ENCODE measurements at places on chromosomes 1 and 21.
A peak's percentile ranks its signal among the peaks of the same experiment; 100 is the strongest.

DNA sequence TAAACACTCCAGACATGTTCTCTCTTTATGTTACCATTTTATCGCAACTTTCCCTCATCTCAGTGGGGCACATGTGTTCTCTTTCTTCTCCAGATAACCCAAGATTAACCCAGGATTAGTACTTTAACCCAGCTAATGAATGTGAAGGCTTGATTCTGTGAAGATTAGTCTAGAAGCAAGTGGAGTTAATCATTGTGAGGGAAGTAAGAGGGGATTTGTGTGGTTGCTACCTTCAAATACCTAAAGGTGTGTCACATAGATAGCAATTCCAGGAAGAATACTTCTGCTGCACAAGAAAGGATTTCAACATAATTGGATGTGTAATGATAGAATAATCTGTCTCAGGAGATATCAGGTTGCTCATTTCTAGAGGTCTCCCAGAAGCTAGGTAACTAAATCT lies 327.1 kb downstream of the PBX1 start:
- DNase-seq: no peak

- no peak for DNase-seq
These were observed 47.9 kb downstream of the C4BPA start for GRCh38 chr1:207151920-207152319.

DNA sequence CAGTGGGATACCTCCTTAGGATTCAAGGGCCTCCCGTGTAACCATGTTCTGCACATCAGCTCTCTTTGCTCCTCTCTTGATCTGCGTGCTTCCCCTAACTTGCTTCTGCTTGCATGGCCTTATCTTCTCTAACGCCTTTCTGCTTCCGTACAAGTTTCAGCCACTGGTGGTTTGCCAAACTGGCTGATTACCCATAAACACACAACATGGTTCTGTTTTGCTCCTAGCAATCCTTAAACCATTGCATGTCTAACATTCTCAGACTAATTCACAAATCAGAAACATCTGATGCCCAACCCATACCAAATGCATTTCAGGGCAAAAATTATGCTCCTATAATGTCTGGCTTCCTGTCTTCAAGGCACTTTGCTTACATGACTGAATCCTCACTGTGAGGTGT lies 166.4 kb downstream of the PBX1 start:
- DNase-seq: no peak

DNA sequence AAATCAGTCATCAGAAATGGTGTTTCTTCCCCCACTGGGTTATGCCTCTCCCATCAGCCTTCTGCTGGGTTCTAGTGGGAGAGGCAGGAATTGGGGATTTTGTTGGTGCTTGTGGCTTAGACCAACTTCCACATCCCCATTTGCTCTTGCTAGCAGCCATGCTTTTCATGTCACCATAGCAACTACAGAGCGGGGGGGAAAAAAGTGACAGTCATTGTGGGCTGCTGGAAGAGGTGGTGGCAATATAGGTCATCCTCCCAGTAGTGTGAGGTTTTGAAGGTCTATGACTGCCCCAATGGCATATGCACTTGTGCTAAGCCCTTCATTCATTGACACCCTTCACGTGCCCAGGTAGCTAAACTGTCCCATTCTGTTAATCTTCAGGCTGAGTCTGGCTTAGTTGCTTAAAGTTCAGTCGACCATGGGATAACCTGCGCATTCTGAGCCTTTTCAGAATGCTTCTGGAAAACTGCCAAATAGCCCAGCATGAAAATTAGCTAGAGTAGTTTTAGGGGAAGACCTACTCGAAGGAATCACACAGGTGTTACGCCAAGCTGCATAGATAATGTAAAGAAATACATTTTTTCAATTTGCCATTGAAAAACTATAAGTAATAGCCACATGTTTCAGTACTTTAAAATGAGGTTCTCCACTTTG lies 53.7 kb upstream of the ZNF326 start:
- no peak for DNase-seq

DNA sequence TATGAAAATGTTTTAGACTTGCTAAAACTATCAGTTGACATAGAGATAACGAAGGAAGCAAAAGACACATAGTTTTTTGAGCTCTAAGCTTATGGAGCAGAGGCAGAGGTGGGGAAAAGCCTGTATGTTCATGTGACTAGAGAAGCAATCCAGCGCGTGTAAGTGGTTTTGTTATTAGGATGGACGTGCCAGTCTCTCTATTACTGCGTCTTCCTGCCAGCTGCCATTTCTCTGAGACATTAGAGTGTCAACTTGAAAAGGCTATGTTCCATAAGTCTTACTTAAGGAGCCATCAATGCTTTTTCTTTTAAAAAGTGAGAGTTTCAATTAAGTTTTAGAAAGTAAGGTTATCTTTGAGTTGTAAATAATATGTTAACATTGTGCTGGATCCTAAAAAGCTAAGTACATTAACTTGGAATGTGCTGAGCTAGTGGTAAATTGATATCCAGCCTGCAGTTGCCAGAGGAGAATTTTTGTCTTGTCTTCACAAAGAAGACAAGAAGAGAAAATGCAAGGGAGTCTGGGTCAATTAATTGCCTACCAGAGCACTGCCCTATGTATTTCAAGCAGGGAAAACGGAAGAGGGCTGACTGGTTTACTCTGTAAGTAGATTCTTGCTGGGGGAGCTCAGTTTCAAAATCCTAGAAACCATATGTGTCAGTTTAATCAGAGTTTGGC lies 161.8 kb upstream of the B3GALT2 start:
- DNase-seq: no peak

- no peak for DNase-seq
These were observed 23.8 kb downstream of the SEC16B start for GRCh38 chr1:177945943-177946650.

- DNase-seq: no peak
These were observed 217.5 kb downstream of the CAMTA1 start for GRCh38 chr1:7002728-7003127.

DNA sequence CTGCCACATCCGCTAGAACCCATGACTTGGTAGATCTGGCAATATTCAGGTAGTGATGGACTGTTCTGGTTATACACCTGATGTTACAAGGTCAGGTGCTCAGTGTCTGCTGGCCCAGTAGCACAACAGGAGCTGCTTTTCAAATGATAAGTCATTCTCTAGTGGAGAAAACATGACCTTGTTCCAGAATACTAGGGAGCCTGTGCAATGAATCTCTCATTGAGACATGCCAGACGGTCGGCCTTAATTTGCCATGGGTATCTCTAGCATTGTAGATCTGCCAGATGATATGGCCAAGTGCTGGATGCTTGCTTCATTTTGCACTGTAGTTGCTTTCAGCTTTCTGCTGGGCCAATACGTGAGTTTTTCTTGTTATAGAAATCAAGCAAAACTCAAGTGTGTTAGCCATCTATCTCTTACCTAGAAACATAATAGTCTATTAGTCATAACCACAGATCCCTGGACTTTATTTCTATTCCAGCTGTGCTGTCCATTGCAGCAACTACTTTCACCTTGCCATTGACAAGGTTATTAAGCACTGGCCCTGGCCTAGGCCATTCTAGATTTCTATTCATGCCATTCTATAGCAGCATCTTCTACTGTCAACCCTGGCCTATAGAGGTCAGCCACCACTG lies 13.9 kb upstream of the CENPF start:
- DNase-seq: no peak

GRCh38 chr21:33080376-33080775 lies 10.4 kb downstream of the OLIG1 start:
- no peak for DNase-seq

DNA sequence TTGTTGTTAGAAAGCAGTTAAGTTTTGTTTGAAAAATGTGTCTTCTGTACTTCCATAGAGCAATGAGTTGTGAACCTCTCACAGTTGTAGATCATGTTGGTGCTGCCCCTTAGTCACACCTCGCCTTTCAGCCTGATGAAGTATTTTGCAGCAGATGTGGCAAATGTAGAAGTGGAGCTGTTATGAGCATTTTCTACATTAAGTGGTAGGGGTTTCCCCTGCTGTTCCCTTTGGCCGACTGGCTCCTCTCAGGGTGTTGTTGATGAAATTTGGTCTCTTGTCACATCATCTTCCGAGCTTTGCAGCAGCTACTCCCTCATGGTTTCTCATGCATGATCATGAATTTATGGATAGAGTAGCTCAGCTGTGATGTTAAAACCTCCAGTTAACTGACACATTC lies 33.6 kb upstream of the DENND1B start:
- no peak for DNase-seq

DNA sequence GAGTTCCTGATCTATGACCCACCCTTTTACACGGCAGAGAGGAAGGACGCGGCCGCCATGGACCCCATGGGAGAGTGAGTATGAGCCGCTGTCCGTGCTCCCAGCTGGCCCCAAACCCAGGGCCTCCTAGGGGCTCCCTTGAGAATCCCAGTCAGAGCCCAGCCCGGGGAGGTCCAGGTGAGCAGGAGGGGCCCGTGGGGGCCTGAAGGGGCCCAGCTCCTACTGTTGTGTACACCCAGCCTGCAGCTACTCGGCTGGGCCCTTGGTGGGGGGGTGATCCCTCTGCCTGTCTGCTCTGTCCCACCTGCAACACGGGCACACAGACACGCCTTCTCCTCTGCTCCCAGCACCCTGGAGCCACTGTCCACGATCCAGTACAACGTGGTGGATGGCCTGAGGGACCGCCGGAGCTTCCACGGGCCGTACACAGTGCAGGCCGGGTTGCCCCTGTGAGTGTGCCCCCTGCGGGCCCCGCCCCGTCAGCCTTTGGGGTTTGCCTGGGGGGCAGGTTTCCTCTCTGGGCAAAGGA lies 28.6 kb upstream of the LRRC3 start:
- no peak for DNase-seq

DNA sequence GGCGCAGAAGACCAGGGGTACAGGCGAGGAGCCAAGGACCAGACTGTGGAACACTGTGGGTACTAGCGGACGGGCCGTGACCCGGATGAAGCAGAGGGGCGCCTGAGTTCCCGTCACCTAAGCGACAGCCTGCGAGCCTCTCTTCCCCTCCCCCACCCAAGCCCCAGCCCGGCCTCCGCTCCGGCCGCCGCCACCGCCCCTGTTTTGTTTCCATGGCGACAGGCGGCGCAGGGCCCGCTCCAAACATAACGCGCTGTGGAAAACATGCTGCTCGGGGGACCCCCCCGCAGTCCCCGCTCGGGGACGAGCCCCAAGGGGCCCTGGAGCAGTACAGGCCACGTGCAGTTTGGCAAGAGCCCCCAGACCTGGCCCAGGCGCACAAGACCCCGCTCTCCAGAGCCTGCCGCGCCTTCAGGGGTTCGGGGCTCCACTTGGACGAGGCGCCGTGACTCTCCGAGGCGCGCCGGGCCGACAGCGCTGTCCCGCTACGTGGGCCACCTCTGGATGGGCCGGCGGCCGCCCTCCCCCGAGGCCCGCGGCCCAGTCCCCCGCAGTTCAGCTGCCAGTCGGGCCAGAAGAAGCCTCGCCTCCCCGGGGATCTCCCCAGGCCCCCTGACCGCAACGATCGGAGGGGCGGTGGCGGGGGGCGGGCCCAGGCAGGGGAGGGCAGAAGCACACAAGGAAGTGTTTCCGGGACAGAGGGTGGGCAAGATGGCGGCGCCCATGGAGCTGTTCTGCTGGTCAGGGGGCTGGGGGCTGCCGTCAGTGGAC lies at the start of gene MTX1:
TSS of gene MTX1 (plus strand) at position 155 of the 771 bp plus-strand sequence. CDS start at position 265, 110 bp downstream.
- DNase-seq: peak; percentile 81

DNA sequence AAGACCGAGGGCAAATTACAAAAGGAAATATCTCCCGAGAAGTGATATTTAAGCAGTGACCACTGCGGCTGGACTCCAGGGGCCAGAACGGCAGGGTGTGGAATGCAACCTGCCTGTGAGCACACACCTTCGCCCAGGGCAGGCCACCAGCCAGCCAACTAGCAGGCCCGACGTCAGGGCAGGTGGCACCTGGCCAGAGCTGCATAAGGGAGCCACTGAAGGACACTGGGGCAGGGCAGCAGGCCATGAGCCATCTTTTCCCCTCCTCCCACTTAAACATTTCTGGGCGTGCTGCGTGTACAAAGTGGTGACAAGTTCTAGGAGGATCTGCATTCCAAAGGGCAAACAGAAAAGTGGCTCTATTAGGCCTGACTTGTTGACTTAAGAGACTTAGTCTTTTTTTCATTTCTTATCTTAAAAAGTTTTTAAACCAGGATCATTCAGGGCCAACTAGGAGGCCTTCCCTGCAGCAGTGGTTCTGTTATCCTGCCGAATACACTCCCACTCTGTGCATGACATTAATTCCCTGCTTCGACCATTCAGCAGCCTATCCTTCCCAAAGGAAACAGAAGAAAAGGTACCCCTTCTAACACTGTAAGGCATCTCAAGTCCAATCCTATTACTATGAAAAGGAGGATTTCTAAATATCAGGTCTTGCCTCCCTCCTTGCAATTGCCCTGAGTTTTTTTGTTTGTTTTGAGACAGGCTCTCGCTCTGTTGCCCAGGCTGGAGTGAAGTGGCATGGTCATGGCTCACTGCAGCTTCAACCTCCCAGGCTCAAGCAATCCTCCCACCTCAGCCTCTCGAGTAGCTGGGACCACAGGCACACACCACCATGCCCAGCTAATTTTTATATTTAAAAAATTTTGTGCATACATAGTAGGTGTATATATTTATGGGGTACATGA lies 96.3 kb downstream of the BCAR3 start:
- DNase-seq: no peak

GRCh38 chr1:10730985-10731384 lies 65.5 kb downstream of the CASZ1 start:
- no peak for DNase-seq

DNA sequence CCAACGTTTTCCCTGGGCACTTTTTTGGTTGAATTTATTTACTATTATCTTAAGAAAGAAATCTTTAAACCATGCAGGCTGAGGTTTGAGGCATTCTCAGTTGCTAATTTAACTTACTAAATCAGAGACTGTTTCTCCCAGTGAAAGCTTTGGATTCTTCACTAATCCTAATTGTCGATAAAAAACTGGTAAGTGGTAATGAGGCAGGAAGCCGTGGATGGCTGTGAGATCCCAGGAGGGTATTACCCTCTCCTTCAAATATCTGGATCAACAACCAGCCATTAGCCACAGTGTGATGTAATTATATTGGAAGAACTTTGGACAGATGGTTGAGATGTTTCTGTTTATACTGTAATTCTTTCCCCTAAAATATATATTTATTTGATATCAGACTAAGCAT lies 485.0 kb downstream of the DISC1 start:
- DNase-seq: no peak

DNA sequence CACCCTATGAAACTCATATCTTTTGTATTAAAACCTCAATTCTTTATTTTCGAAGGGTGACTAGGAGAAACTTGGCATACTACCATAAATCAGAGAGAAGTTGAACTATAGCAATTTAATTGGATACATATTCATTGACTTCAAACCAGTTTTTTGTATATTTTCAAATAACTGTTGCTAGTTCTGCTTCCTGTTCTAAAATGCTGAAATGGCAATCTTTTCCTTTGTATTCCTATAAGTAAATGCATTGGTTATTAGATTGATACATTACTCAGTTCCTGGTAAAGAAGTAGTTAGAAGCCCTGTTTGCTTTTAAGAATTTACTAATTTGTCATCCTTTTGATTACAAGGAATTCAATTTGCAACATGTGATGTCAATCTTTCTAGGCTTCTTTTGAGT lies 200.0 kb downstream of the DISC1 start:
- no peak for DNase-seq

Measured in stimulated activated CD4-positive, alpha-beta T cell treated with anti-CD3 and anti-CD28 coated beads, Interleukin-1b, Interleukin-23, amount 100 ng/mL, for 1 hour (primary cell).